MCF 10A (cell line): ENCODE measurements at places on chromosomes 7 and 10.

- peak; percentile 52 for DNase-seq
Observed at GRCh38 chr7:134777908-134778580, 1.4 kb upstream of the CALD1 start.

DNA sequence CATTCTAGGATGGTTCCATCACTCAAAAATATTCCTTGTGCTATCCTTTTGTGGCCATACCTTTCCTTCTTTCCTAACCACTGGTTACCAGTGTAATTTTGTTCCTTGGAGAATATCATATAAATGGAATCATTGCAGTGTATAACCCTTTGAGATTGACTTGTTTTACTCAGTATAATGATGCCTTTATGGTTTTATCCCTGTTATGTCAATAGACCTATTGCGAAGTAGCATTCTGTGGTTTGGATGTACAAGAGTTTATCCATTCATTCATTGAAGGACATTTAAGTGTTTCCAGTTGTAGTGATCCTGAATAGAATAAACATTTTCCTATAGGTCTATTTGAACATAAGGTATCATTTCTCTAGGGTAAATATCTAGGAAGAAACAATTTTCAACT lies 54.2 kb downstream of the RBM33 start:
- no peak for DNase-seq

DNA sequence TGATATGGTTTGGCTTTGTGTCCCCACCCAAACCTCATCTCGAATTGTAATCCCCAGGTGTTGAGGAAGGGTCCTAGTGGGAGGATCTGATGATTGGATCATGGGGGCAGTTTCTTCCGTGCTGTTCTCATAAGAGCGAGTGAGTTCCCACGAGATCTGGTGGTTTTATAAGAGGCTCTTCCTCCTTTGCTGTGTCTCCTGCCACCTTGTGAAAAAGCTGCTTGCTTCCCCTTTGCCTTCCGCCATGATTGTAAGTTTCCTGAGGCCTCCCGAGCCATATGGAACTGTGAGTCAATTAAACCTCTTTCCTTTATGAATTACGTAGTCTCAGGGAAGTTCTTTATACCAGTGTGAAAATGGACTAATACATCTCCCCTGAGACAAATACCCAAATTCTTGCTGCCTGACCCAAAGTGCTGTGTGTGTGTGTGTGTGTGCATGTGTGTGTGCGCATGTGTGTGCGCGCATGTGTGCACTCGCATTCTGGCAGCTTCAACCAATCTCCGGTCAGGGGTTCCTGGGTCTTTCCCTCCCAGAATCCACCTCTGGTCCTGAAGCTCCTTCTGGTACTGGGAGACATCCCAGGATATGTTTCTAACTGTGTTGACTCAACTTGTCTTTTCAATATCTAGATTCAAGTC lies 98.1 kb upstream of the LRRC4 start:
- no peak for DNase-seq

DNA sequence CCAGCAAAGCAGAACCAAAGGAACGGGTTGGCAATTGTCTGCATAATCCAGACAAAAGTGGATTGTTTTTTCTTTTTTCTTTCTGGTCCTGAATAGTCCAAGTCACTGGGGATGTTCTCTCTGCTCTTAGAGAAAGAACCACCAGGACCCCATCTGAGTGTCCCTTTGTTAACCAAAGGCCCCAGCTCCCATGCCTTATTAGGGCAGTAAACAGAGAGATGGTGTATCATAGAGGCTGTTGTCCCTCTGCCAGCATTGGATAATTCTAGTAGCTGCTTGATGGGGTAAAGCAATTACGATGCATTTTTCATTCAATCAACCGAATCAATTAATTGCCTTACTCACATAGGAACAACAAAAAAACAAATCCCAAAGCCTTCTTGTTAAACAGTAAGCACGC lies 213.0 kb downstream of the BUB3 start:
- no peak for DNase-seq

GRCh38 chr10:52566471-52567246 lies 205.9 kb downstream of the MBL2 start:
- peak; percentile 77 for DNase-seq

DNA sequence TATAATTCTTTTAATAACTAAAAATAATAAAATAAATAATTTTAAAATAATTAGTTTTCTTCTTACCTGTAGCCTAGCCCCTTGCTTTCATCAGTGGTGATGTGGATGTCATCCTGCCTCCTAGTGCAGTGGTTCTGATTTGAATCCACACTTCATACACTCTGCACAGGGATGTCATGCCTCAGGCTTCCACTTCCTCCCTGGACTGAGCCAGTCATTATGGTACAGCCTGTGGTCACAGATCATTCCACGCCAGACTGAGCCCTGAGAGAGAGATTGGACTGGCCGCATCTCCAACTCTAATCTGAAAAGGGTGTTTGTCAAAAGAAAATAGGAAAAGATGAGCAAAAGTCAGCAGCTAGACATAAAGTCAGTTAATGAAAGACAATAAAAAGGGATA lies 436.2 kb upstream of the IGFBP3 start:
- no peak for DNase-seq

DNA sequence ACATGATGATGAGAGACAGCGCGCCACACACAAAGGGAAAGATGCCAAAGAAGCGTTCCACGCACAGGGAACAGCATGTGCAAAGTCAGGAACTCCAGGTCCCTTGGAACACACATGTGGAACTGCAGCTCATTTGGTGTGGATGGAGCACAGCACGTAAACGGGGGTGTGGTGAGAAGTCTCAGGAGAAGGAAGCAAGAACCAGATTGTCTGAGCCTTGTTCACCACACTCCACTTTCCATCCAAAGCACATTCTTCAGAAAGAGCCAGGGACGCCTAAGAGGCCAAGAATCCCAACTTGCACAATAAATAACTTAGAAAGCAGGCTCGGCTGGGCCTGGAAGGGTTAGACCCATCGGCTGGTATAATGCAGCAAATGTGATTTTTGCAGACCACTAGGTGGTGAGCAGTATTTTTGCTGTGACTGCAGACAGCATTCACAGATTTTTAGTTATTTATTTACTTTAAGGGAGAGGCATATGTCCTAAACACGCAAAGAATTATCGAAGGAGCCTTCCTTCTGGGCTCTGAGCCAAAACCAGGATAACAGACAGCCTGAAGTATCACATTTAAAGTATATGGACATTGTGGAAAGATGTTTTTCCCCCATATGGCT lies 27.9 kb upstream of the ASCC1 start:
- peak; percentile 97 for DNase-seq
